ENCODE measurements at places on chromosomes 1 and 21.
A peak's percentile ranks its signal among the peaks of the same experiment; 100 is the strongest.

DNA sequence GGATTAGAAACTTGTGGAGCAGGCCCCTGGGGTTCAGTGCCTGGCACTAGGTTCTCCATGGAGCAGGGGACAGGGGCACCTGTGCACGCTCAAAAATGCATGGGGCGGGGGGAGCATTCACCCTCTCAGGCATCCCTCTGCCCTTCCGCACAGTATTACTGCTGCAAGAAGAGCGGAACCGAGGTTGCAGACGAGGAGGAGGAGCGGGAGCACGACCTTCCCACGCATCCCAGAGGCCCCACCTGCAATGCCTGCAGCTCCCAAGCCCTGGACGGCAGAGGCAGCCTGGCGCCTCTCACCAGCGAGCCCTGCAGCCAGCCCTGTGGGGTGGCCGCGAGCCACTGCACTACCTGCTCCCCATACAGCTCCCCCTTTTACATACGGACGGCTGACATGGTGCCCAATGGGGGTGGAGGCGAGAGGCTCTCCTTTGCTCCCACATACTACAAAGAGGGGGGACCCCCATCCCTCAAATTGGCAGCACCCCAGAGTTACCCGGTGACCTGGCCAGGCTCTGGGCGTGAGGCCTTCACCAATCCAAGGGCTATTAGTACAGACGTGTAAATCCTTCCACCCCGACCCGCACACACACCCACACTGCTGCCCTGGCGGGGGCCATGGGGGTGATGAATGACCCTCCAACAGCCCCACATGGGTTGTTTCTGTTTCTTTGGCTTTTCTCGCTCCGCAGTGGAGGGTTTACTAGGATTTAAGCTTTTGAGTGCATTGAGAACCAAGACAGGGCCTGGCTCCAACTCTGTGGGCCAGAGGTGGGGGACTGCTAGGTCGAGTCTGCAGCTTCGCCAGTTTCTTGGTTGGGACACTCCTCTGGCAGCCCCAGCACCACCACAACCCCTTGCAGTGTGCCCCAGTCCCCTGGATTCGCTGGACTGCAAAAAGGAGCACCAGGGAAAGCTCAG, 63.7 kb downstream of the TOR1AIP2 start:
- DNase-seq = no peak

DNA sequence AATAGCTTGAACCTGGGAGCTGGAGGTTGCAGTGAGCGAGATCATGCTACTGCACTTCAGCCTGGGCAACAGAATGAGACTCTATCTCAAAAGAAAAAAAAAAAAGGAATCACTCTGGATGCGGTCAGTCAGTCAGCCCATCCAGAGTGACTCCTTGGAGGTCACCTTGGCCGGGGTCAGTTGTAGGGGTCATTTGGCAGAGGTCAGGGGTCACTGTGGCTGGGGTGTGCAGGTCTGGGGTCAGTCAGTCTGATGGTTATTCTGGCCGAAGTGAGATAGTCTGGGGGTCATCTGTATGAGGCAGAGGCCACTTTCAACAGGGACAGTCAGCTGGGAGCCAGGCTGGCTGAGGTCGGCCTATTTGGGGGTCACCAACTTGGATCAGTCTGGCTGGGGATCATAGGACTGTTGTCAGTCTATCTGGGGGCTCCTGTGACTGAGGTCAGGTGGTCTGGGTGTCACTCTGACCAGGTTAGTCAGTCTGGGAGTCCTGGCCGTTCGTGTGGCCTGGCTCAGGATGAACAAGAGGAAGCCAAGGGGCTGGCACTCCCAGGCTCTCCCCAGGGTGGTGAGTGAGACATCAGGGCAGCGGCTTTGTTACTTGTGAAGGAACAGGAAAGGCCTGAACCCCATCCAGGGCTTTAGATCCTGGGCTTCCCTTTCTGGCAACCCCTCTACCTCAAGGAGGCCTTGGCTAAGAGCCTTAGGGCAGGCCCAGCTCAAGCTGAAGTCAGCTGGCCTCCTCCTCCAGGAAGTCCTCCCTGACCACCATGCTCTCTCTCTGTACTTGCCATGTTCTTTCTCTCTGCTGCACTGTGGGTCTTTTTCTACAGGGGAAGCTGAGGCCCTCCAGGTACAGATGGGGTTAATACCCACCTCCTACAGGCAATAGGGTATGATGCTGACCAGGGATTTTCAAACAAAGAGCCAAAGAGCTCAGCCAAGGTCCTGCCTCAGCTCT, 15.1 kb downstream of the PTPRU start:
- no peak for DNase-seq

- DNase-seq = no peak
These were observed 150.9 kb upstream of the DSCAM start for GRCh38 chr21:40997831-40998230.

GRCh38 chr1:14377386-14377785, 221.1 kb upstream of the KAZN start:
- DNase-seq = no peak

DNA sequence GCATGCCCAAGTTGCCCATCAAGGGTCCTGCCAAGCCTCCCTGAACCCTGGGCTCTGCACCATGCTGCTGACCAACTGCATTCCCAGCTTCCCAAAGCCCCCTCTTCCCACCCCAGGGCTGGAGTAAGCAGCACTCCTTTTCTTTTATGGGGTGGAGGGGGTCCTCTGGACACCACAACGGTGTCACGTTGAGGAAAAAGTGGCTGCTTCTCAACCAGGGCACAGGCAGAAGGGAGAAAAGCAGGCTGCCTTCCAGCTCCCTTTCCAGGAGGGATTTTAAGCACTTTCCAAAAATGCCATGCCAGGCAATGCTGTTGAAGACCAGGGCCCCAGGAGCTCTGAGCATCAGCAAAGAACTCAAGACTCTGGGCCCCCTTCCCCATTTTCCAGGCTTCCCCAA, 691 bp downstream of the RIMS3 start:
- DNase-seq = no peak

GRCh38 chr1:235675152-235675890, 25.7 kb upstream of the GNG4 start:
- DNase-seq = no peak

DNA sequence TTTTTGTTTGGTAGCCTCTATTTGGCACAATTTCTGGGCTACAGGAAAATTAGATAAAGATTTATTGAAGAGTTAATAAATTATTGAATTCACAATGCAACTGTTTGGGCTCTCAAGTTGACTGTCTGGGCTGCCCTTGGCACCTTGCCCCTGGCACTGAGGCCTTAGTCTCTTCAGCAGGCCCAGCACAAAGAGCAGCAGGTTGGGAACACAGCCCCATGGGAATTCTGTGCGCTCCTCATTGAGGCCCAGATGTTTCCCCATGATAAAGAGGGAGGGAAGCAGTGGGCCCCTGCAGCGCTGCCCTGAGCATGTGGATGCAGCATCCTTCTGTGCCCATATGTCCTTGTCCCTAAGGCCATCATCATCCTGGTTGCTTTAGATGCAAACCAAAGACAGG, 2.9 kb downstream of the CRNN start:
- no peak for DNase-seq

DNA sequence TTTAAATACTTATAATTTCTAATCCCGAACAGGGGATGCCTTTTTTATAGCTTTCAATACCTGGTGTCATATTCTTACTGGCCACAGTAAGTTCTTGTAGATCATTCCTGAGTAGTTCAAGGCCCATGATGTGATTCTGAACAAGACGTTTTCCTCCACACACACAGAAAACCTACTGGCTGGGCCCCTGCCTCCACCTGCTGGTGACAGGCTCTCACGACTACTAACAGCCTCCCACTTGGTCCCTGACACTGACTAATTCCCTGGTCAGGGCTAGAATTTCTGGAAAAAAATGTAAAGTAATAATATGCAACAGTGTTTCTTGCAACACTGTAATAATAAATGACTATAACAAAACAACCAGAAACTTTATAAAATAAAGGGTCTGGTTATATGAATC, 50.4 kb upstream of the RIPK4 start:
- peak; percentile 46 for DNase-seq

Data from NCI-H2029 (cell line).